ENCODE measurements at places on chromosomes 6 and 20.

DNA sequence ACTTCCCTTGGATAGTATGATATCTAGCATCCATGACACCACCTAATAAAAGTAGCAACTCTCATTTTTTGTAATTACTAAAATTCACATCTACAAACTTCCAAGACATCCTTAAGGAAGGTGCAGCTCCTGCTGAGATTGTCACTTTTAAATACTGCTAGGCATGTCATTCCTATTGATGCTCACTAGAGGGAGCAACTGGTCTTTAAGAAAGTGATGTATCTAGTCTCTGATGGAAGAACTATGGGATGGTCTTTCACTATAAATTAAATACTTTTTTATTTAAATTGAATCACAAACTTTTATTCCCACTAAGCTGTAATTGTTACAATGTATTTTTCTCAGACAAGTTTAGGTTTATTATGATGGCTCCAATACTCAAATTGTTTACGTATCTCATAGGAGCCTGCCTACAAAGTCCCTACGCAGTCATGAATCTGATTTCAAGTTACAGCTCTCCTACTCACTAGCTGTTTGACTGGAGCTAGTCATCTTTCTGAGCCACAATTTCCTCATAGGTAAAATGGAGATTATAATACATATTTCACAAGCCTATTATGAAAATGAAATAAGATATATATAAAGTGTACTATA lies 8.1 kb upstream of the TSPYL1 start:
- DNase-seq, result no peak

DNA sequence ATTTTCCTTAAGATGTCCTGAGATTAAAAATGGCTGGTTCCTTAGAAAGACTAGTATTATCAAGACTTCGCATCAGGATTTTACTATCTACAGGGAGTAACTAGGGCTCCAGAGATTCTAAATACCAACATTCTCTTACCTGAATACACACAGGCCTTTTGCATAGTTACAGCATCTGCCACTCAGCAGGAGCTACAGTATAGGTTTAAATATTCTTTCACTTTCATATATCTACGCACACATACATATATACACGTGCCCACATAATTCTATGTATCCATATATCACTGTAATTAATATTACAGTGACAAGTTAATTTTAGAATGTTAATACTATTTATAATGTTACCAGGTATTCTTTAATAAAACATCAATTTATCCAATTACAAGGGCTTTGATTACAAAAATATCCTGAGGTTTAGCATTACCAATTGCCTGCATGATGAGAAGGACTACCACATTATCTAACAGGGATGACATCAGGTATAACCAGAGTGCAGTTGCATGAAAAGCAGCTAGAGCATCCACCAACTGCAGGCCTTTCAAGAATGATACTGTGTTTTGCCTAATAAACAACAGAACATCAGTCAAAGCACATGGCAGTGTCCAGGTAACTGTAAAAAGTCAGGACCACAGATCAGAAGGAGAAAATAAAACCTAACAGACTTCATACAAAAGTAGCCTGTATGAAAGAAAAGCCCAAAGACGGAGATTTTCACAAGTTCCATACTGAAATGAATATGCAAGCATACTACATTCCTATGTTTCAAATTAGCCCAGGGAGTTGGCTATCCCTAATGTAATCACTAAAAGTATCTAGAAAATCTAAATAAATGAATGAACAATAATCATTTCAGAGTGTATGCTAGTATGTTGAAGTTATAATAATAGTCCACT lies 268.7 kb downstream of the PTPRK start:
- DNase-seq, result no peak

DNA sequence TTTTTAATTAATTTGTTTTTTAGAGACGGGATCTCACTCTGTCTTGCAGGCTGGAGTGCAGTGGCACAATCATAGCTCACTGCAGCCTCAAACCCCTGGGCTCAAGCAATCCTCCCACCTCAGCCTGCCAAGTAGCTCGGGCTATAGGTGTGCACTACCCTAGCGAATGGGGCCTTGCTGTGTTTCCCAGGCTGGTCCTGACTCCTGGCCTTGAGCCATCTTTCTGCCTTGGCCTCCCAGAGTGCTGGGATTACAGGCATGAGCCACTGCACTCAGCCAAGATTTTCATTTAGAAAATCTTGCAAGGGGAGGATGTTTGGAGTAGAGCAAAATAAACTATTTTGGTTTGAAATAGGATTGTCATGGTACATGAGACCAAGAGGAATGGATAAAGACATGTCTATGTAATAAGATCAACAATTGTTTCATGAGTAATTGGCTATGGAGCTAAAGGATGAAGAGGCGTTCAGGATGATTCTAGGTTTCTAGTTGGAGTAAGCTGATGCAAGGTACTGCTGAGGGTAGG lies 237.8 kb downstream of the UST start:
- no peak for DNase-seq

DNA sequence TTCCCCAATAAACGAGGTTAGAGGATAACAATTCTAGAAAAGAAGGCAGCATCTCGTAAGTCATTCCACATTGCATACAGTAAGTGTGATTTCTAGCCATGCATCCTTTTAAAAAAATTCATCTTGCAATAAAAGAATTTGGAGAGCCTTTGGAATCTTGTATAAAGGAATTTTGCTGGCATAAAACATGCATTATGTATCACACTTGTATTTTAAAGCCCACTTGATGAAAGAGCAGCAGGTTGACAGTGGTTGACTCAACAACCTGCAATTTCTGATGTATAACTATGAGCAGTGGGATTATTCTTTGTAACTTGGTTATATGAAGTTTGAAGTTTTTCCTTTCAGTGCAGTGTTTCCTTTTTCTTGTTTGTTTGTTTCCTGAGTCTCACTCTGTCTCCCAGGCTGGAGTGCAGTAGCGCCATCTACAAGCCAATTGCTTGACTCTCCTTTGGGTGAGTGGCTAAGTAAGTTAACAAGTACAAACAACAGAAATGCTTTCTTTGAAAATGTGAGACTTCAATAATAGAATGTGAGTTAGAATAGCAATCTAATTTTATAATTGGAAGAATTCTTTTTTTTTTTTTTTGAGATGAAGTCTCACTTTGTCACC lies 39.9 kb downstream of the JARID2 start:
- DNase-seq, result no peak

DNA sequence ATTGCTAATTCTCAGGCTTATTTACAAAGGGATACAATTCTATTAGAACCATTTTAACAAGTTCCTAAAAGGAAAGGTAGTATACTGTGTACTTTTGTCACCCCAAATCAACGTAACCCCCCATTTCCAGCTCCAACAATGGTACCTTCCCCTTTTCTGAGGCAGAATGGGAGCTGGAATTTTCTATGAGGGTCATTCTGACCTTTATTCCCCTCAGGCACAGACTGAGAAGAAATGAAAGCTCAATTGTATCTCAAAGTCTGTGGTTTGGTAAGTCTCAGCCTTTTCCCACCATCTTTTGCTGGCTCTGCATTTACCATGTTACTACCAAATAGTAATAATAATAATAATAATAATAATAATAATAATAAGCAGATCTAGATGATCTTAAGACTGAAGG lies 571.0 kb downstream of the RNF144B start:
- DNase-seq, result no peak
